ENCODE measurements at places on chromosomes 11 and 22.
A peak's percentile ranks its signal among the peaks of the same experiment; 100 is the strongest.

GRCh38 chr11:134022748-134023147 is 46.1 kb upstream of the JAM3 start:
- DNase-seq, result no peak

DNA sequence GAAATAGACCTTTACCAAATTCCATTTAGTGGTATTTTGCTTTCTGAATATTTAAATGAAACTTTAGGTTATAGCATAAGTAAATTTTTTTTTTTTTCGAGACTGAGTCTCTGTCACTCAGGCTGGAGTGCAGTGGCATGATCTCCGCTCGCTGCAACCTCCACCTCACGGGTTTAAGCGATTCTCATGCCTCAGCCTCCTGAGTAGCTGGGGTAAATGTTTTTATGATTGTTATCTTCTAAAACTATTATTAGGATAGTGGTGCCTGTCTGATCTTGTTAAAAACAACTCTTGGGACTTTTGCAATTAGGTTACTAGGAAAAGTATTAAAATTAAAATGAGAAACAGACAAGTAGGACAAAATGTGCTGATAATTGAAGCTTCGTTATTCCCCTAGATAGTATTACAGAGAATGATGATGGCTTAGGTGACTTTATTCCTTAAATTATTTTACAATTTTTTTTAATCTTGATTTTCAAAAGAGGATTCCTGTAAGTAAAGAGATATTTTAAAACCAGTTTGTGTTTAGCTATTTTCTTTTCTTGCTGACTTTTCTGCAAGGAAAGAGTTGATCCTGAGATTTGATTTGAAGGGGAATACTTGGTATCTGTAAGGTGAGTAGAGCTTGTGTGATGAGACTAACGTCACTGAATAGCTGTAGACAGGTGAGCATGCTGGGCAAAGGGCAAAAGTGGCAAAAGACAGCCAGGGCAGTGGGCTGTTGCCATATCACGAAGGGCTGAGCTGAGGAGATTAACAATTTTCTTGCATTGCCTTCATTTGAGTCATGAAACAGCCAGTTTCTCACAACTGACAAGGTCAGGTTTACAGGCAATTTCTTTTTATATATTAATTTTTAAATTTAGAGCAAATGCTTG is 20.8 kb downstream of the CRKL start:
- no peak for DNase-seq

GRCh38 chr11:40417627-40418026 is 1041.8 kb downstream of the LRRC4C start:
- no peak for DNase-seq

DNA sequence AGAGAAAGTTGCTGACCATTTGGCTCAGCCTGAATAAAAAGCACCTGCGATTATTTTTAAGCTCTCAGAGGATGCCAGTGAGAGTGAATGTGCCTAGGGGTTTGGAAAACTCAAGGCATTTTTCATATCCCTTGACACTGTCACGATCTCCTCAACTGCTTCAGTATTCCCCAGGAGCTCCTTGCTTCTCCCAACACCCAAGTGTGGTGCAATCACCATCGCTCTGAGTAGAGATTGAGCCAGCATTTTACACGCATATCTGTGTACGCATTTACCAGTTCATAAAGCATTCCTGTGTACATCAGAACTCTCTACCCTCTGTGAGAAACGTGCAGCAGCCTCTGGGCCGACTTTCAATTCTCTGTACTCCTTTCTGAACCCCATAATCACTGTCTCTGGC is 1.3 kb downstream of the SRRD start:
- DNase-seq, result no peak

- no peak for DNase-seq
Observed at GRCh38 chr11:20000351-20001134, 159.7 kb downstream of the DBX1 start.

GRCh38 chr11:83120327-83120726 is 36.6 kb upstream of the PCF11 start:
- DNase-seq, result no peak

- no peak for DNase-seq
Observed at GRCh38 chr22:20204806-20205205, 54.0 kb upstream of the CCDC188 start.

DNA sequence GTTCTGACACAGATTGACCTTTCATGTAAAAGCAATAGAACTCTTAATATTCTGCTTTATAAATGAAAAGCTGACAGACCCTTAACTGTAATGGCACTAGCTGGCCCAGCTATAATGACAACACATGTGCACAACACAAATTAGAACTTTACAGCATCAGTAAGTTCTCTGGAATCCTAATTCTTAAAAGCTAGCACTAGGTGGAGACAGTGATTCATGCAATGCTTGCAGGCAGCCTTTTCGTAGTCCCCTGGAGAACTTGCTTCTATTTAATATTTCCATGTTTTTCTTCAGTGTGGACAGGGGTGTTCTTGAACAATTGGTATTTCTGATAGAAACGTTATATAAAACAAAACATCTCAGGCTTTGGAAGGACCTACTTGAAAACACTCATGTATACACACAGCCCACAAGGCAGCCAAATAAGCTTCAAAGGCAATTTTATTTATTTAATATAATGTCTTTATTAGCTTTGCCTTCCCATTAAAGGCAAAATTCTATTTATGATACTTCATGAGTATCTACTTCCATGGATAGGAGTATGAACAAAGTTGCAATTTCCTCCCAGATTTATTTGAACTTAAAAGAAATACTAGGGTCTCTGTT is 374.3 kb upstream of the MPPED2 start:
- DNase-seq, result no peak

- DNase-seq, result no peak
Observed at GRCh38 chr11:103257360-103257759, 148.1 kb downstream of the DYNC2H1 start.

GRCh38 chr11:99887481-99887880 is 799.6 kb upstream of the ARHGAP42 start:
- DNase-seq, result no peak

DNA sequence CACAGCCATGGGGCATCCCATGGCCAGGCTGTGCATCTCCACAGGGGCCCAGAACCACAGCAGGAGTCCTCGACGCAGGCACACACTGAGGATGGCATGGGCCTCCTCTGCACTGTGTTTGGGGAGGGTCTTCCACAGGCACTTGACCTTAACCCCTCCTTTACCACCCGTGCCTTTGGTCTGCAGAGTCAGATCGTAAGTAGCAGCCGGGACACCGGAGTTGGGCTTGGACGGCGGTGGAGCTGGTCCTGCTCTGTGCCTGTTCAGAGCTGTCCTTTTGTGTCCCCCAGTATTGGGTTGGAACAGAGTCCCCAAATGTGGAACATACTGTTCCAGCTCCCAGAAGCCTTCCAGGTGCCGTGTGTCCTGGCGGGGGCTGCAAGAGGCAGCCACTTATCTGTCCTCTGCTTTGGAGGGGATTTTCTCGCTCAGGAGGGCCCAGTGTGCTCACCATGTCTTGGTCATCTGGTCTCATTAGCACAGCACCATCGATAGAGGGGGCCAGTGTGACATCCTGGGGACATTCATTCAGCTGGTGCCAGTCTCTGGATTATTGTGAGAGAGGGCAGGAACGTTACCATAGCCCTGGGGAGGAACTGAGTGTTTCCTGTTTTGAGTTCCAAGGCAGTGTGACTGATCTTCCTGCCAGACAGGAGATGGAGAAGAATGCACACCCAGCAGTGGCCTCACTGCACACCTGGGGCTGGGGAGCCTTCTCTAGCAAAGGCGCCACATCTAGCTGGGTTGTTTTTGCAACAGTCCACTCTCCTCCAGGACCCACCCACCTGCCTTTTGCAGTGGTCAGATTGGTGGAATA is 12.4 kb downstream of the CRELD2 start:
- DNase-seq, result peak; percentile 59

- DNase-seq, result no peak
Observed at GRCh38 chr11:109972939-109973338, 120.3 kb upstream of the ZC3H12C start.

- DNase-seq, result no peak
Observed at GRCh38 chr11:117002639-117003299, 95.5 kb downstream of the SIK3 start.

DNA sequence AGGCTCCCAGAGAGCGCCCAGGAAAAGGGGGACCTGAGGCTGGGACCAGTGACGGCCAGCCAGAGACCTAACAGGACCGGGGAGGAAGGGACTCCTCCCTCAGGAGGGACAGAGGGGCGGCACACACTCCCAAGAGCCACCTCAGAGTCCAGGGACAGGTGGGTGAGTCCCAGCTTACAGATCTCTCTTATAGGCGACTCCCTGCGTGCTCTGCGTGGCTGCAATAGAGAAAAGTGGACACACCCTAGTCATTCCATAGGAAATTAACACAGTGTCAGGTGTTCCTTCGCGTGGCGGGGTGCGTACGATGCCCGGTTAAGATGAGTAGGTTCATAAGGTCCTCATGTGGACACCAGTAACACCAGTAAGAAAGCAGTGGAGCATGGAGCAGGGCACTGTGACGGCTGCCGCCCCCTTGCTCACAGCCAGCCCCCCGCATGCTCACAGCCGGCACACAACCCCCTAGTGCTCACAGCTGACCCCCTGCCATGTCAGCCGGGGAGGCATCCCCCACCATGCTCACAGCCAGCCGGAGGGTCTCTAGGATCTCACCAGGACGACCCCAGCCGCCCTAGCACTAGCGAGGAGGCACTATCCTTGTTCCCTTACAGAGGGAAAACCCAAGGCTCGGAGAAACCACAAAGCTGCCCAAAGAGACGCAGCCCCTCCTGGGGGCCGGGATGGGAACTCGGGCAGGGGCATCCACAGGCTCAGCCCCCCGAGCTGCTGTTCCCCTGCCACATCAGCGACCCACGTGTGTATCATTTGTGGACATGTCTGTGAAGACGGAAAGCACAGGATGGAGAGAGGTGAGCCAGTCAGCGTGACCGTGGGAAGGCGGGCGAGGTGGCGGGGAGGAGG is 426.8 kb downstream of the TBC1D22A start:
- no peak for DNase-seq

DNA sequence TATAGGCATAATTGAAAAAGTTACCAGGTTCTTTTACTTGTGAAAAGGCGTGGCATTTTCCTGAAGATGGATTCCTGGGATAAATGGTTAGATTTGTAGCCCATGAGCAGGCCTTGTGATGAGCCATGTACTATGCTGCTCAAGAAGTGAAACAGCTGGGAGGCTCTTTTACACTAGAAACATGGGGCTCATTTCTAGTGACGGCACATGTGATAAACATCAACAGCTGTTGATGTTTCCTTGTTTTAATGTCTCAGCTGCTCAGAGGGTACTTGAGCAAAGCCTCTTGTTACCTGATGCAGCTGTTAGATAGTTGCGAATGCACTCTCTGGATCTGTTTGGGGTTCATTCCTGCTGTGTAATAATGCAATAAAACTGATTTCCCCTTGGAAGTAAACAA is 396.8 kb downstream of the GUCY1A2 start:
- no peak for DNase-seq

DNA sequence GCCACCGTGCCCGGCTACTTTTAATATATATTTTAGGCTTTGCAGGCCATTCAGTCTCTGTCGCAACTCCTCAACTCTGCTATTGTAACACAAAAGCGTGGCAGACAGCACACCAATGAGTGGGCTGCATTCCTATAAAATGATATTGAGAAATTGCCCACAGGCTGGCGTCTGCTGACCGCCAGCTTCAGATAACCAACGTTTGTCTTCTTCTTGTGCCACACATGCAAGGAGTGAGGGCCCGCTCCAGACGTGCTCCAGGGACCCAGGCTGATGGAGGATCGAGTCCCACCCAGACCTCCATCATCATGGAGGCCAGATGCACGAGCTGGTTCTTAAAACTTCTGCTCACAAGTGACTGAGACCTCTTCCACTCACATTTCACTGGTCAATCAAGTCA is 35.4 kb upstream of the LINC01488 start:
- no peak for DNase-seq

DNA sequence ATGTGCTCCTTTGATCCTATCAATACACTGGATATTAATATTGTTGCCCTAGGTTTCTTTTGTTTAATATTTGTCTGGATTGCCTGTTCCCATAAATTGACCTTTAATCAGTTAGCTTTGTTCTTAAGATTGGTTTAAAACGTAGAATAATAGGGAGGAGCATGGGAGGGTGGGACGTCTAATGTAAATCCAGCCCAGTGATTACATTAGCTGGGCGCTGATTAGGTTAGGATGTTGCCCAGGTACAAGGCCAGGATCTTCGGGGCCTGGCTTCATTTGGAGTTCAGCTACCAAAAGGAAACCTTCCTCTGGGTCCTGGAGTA is at the start of gene SRSF8:
TSS of gene SRSF8 (plus strand) at position 204 of the 323 bp plus-strand sequence. CDS start 308 bp downstream, outside the sequence.
- DNase-seq, result peak; percentile 14

GRCh38 chr22:25837288-25837900 is 95.4 kb downstream of the MYO18B start:
- no peak for DNase-seq

- DNase-seq, result no peak
Observed at GRCh38 chr11:61516675-61517572, 8.4 kb downstream of the LRRC10B start.

DNA sequence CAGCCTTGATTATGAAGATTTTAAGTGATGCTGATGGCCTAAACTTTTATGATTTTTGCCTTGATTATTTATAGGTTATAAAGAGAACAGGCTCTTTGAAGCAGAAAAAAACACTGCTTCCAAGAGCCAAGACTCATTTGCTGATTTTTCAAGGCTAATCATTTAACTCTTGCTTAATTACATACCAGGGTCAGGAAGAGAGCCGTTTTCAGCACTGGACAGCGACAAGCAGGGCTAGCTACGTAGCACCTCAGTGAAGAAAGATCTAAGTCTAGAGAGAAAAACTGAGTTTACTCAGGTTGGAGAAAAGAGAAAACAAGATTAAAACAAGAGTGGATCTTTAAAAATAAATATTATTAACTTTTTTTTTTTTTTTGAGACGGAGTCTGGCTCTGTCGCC is 615.4 kb upstream of the B3GAT1 start:
- no peak for DNase-seq

GRCh38 chr22:28032861-28033260 is 113.8 kb upstream of the PITPNB start:
- no peak for DNase-seq

DNA sequence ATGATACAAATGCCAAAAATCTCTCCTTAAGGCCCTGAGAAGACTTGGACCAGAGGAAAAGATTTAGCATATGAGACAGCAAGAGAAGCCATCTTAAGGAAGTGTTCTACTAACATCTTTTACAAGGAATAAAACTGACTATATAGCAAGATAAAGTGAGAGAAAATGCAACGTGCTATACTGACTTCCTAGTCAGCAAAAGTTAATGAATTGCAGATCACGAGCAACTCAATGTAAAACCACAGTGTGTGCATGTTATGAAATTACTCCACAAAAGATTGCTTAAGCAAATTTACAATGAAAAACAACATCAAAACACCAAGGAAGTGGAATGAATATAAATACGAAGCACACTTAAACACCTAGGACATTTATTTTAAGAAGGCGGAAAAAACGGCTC is 187.5 kb downstream of the CADM1 start:
- no peak for DNase-seq

GRCh38 chr11:3160252-3161031 is 4.7 kb downstream of the OSBPL5 start:
- peak; percentile 39 for DNase-seq

DNA sequence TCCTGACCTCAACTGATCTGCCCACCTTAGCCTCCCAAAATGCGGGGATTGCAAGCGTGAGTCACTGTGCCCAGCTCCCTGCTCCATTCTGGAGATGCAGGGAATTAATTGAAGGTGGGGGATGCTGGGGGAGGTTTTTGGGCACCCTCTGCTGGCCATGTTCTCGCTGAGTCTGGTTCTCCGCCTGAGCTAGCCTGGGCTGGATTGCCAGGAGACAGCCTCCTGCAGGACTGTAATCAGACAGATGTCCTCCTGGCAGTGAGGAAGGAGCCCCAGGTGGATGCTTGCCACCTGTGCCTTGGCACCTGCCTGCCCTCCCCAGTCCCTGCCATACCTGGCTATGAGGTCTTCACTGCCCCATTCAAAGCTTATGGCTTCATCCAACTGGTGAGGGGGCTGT is 5.4 kb downstream of the MTFP1 start:
- DNase-seq, result no peak
